ENCODE measurements at places on chromosomes 2 and 18.

GRCh38 chr2:126751477-126751876 is 95.5 kb downstream of the GYPC start:
- DNase-seq: no peak

DNA sequence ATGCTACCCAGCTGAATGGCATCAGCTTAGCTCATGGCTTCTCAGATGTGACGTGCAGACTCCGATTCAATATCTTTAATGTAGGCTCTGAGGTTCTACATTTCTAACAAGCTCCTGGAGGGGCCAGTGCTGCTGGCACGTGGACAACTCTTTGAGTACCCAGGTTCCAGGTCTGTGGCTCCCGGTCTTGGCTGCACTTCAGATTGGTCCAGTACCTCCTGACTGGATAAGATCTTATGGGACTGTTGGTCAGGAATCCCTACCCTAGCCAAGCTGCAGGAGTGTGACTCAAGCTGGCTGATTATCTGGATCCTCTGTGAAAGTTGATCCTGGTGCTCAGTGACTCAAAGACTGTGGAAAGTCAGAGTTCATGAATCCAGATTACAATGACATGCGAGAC is 222.1 kb downstream of the ANKRD30B start:
- no peak for DNase-seq

DNA sequence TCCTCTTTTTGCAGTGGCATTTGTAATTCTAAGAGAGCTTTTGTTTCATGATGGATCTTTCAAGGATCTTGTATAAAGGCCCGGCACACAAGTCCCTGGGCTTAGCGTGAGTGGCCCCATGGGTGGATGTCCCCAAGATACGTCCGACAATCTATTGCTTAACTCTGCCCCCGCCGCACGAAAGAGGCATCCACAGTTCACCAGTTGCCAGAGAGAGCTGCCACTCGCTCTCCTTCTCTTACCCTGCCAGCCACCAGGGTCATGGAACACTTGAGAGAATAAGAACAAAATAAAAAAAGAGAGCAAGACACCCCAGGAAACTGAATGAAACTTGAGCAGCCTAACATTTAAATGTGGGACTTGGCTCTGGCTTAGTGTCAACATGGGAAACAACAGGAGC is 92.3 kb downstream of the CTAGE1 start:
- no peak for DNase-seq

DNA sequence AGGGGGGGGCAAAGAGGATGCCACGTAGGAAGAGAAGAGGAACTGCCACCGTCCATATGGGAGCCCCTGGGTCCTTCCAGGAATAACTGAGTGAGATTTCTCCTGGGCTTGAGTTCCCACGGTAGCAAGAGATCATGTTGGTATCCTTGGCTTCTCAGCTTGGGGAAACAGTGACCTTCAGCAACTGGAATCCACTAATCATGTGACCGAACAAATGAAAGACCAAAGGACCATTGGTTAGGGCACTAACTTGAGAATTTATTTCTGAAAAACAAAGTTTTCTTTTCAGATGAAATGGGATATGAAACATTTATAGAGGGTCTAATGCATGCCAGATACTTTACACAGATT is 259.4 kb upstream of the ID2 start:
- no peak for DNase-seq

DNA sequence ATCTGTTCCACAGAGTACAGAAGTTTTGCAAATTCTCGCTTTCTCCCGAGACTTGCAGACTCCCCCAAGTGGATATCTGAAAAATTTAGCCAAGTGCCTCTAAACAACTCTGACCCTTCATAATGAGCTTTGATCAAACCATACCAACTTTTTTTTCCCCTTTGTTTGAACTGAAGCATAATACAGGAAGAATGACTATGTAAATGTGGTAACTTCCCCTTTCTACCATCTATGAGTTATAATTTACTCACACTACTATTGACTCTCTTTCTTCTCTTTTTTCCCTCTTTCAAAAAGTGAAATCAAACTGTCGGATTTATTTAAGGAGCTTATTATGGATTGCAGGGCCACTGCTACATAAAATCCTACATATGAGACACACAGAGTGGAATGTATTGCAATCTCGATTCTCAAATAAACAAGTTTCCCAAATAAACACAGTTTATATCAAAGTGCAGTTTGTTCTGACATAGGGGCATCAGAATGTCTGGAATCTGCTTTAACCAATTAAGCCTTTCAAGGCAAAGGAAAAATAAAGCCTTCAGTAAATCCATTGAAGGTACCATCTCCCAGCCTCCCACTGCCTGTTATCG is 1.4 kb upstream of the ZNF804A start:
- DNase-seq: no peak

GRCh38 chr2:84238907-84239306 is 220.2 kb downstream of the SUCLG1 start:
- no peak for DNase-seq

DNA sequence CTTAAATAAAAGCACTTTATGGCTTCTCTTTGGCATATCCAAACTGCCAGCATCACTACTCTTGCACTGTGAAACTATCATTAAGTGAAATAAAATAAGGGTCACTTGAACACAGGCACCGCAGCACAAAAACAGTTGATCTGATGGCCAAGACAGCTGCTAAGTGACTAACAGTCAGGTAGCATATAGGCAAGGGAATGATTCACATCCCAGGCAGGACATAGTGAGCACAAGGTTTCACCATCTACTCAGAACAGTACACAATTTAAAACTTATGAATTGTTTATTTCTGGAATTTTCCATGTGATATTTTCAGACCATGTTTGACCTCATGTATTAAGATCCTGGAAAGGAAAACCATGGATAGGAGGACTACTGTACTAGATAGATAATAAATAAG is 214.2 kb downstream of the MREG start:
- DNase-seq: no peak

DNA sequence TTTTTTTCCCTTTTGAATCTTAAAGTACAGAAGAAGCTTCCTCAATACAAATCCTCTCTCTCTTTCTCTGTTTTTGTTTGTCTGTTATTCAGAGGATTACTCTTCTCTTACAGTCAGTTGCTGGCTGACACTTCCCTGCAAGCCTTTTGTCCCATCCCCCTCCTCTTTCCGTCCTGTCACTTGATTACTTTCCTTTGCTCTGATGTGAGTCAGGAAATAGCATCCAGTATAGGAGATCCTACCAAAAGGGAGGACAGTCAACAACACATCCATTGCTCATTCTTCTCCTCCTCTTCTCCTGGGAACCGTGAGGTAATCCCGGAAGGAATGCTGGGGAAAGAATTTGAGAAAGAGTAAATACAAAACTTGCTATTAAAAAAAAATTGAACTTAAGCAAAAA is 79.3 kb upstream of the SCN7A start:
- no peak for DNase-seq

DNA sequence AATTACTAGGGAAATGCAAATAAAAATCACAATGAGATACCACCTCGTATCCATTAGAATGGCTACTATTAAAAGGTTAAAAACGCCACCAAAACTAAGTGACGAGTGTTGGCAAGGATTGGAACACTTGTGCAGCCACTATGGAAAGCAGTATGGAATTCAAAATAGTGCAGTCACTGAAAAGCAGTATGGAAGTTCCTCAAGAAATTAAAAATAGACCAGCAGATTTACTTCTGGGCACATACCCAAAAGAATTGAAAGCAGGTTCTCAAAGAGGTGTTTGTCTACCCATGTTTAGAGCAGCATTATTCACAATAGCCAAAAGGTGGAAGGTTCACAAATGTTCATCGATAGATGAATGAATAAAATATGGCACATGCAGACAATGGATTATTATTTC is 149.7 kb upstream of the STON1 start:
- no peak for DNase-seq

DNA sequence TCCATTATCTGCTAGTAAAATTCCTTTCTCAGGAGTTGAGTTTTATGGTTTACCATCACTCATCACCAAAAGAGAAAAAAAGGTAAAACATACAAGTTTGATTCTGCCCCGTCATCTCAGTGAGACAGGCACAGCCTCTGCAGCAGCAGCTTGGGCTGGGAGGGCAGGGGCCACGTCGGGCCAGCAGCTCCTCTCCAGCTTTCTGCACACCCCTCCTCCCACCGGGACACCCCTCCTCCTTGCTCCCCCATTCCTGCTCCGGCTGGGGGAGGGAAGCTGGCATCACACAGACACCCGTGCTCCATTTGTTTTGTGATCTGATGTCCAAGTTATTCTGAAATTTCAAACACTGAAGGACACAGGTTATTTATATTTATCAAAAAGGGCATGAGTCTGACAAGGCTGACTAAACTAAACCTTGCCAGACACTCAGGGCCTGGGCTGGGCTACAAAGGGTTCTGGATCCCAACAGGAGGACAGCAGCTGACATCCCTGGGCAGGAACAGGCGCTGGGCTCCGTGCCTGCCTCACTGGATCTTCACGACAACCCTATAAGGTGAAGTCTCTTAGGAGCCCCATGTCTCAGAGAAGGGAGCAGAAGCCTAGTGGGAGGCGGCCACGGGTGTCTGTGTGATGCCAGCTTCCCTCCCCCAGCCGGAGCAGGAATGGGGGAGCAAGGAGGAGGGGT is 71.4 kb downstream of the HDAC4 start:
- no peak for DNase-seq

GRCh38 chr2:159124441-159124911 is 156.0 kb downstream of the TANC1 start:
- DNase-seq: peak; percentile 33

GRCh38 chr18:11800566-11801334 is 50.5 kb upstream of the CHMP1B start:
- no peak for DNase-seq

DNA sequence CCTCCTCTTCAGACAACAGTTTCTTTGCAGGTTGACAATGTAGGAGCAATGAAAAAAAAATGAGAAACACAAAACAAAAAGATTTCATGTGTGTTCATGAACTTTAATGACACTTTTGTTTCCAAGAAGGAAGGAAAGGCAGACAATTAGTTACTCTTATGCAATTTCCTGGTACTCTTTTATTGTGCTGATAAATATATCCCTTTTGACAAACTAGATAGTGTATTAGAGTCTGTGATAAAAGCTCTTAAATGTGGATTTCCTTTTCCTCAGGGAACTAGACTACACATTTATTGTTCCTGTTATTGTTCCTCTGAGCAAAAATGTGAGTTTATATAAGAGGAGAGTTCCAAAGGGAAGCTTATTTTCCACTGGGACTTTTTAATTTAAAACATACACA is 188.7 kb upstream of the NRXN1 start:
- DNase-seq: no peak

DNA sequence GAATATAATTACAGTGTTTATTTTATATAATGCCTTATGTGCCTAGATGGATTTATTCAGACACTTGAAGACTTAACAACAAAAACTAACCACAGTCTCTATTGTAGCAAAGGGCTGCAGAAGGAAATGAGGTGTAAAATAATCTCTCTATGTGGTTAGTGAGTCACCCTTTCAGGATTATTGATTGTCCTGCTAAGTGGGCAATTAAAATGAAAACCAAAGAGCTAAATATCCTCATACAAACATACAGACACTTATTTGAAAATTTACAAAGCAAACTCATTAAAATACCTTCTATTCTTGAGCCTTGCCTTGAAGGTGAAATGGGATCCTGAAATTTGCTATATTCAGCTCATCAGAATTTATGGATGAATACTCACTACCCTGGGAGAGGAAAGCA is 27.7 kb upstream of the DCC start:
- DNase-seq: no peak

GRCh38 chr2:43074052-43074451 is 152.4 kb downstream of the ZFP36L2 start:
- DNase-seq: no peak

DNA sequence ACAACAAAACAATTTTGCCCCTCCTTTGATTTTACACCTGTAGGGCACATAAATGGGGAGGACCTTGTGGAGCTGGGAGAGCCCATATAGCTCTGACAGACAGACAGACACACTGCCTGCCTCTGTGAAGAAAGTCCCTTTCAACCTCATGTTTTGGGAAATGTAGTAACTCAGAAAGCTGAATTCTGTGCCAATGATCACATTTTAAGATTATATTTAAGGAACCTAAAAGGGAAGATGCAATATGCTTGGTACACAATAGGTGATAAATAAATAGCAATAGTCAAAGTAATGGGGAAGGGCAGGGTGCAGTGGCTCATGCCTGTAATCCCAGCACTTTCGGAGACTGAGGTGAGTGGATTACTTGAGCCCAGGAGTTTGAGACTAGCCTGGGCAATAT is 446.4 kb upstream of the ID2 start:
- DNase-seq: no peak

DNA sequence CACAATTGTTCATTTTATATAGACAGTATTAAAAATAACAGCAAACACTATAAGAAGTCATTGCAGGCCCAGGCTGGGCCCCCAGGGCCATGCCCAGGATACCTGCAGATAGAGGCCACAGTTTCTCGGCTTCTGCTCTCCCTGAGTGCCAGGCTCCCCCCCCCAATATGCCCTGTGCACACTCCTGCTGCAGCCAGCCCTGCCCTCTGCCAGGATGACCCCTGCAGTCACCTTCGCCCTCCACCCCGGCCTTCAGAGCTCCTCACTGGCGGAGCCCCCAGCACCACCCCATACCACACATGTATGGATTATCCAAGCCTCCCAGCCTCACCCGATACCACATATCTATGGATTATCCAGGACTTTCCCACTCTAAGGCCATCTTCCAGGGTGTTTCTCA is 104.5 kb downstream of the TPO start:
- DNase-seq: no peak

- no peak for DNase-seq
These were observed 59.8 kb upstream of the RNU4ATAC start for GRCh38 chr2:121470917-121471316.

DNA sequence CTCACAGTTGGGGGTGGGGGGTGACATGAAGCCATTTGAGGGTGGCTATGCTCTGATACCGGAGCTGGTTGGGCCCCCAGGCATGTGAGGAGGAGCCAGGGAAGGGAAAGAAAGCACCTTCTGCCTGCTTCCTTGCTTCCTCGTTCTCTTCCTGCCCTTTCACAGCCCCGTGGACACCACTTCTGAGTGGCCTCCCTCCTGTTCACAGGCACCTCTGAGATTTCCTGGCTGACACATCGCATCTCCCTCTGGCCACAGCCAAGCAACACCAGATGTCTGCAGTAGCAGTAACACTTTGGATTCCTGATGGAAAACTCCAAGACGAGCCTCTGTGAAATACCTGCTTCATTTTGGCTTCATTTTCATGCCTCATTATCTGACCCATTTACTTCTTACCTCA is 64.7 kb upstream of the ST3GAL5 start:
- no peak for DNase-seq

- no peak for DNase-seq
These were observed 20.0 kb downstream of the VAPA start for GRCh38 chr18:9933865-9934264.

DNA sequence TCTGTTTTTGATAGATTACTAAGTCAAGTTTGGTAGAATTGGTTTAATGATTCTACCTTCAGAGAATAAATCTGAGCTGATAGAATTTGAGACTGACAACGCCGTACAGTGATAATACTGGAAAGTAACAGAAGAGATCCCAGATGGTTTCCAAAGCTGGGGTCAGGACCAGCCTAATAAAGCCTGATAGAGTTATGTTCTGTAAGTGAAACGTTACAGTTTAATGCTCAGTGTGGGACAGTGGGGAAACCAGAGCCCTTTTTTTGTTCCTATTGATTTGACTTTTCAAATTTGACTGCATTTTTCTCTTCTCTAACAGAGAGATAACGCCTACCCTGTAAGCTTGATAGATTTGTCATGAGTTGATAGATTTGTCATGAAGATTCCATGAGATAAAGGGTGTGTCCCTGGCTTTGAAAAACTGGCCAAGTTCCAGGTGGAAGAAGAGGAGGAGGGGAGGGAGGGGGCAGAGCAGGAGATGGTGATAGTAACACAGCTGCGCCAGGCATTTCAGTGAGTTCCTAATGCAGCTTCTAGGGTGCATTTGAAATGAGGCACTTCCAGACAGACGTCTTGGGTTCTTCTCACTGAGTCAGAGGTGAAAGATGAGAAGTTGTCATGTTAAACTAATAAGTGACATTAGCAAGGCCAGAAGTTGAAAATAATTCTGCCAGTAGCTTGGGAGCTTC is 65.1 kb downstream of the CERS6 start:
- no peak for DNase-seq
